MV-4-11 (cell line): ENCODE measurements at places on chromosomes 12 and 14.

DNA sequence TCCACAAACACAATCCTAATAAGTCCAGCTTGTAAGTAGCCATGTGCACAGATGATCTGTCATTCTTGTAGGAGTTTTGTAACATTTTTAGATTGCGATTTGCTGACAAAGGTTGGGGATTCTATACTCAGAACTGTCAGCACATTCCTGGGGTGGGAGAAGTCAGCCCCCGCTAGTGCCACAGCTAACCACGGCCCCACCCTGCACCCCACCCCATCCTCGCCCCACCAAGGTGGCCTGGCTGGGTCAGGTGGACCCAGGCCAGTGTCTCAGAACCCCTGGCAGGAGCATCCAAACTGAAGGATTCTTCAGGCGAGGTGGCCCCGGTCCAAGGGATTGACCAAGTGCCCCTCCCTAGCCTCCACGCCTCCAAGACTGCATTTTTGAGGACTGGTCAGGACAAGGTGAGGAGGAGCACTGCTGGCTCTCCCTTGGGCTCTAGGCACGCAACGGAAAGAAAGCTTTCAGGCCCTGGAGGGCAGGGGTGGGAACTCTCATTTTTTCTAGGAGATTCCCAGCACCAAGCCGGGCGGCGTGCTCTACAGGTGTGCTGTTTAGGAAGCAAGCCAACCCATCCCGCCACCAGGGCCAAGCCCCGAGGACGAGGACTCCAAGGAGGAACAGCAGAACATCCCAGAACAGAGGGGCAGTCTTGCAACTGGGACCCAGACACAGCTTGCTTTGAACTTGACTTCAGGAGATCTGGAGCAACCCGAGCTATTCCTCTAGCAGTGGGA is 172.8 kb downstream of the BCL11B start:
- no peak for DNase-seq

GRCh38 chr14:36477266-36477665 is 42.8 kb downstream of the NKX2-1 start:
- DNase-seq, result no peak

GRCh38 chr14:56944397-56944796 is 134.1 kb upstream of the OTX2 start:
- no peak for DNase-seq

DNA sequence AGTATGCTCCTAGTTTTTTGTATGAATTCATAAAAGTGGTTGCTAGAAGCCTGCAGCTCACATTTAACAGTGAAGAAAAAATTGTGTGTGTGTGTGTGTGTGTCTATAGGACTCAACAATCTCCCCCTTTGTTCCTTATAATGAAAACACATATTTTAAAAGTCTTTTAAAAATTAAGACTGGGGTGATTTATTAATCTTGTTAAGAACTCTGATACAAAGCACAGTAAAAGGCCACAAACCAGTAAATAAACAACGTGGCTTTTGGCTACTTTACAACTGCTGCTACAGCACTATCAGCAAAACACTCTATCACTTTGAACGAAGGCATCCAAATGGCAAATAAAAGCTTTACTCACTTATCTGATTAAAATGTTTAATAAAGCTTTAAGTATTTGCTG is 594 bp upstream of the VCPKMT start:
- DNase-seq, result no peak

- peak; percentile 99 for DNase-seq
Observed at GRCh38 chr12:114684098-114684869, at the start of gene TBX3. TSS of gene TBX3 (minus strand) at chr12:114684175. CDS start at chr12:114683200, 975 bp downstream.

DNA sequence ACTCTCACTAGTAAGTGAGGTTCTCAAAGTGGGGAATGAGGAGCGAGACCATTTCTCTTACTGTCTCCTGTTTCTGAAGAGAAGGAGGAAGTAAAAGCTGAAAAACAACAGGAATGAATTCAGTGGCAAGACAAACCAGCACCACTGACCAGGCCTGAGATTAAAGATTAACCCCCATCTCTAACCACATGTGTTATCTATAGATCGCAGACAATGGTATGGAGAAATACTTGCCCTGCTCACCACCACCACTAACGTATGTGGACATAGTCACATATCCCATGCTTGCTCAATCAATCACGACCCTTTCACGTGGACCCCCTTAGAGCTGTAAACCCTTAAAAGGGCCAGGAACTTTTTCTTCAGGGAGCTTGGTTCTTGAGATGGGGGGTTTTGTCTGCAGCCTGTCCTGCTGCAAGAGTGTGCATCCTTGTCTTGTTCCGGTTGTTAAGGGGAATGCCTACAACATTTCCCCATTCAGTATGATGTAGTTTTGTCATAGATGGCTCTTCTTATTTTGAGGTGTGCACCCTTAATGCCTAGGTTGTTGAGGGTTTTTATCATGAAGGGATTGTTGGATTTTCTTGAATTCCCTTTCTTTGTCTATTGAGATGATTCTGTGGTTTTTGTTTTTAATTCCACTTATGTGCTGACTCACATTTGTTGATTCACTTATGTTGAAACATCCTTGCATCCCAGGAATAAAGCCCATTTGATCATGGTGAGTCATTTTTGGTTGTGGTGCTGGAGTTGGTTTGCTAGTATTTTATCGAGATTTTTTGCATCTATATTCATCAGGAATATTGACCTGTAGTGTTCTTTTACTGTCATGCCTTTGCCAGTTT is 698.8 kb upstream of the LMO3 start:
- DNase-seq, result peak; percentile 88

- DNase-seq, result no peak
Observed at GRCh38 chr14:104908303-104908702, 16.4 kb upstream of the PLD4 start.

DNA sequence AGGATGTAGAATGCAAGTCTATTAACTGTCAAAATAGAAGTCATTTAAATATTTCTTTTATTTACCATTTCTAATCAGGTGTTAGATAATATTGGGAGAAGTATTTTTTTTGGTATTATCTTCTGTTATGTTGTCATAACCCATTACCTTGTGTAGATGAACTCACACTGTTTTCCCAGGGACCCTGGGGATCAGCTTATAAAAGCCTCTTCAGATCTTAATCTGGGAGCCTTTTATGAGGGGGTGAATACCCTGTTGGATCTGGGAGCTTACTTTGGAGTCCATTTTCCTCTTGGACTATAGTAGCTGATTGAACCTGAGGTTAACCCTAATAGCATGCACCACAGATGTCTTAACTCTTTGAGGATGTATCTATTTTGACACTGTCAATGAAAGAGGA is 176.3 kb upstream of the ATP2B1 start:
- DNase-seq, result no peak

- DNase-seq, result no peak
Observed at GRCh38 chr12:4037747-4038312, 164.6 kb upstream of the PARP11 start.

DNA sequence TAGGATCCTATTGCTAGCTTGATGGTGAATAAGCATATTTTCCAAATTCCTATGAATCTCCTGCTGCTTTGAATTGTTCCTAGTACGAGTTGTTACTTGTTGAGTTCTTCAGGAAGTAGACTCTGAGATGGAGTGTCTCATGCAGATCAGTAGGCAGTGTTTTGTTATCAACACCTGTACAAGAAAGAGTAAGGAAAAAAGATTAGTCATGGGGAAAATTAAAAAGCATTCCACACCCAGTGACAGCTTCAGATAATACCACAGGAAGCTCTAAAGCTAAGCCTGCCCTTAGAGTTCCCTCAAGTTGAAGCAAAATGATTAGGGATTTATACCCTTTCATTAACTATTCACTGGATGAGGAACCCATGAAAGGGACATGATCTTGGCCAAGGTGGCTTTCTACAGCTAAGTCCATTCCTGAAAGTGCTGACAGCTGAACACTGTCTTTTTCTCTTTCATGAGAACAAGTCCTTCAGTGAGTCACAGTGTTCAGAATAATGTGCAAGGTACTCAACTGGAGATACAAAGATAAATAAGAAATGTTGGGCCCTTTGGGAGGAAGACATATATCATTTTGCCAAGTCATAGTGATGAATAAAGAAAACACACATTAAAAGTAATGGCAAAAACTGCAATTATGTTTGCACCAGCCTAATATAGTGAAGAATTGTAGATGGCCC is 49.1 kb downstream of the CCER1 start:
- no peak for DNase-seq

- DNase-seq, result no peak
Observed at GRCh38 chr12:16229676-16230075, 47.8 kb downstream of the SLC15A5 start.
